GM04503 (cell line): ENCODE measurements at places on chromosomes 6 and 20.

DNA sequence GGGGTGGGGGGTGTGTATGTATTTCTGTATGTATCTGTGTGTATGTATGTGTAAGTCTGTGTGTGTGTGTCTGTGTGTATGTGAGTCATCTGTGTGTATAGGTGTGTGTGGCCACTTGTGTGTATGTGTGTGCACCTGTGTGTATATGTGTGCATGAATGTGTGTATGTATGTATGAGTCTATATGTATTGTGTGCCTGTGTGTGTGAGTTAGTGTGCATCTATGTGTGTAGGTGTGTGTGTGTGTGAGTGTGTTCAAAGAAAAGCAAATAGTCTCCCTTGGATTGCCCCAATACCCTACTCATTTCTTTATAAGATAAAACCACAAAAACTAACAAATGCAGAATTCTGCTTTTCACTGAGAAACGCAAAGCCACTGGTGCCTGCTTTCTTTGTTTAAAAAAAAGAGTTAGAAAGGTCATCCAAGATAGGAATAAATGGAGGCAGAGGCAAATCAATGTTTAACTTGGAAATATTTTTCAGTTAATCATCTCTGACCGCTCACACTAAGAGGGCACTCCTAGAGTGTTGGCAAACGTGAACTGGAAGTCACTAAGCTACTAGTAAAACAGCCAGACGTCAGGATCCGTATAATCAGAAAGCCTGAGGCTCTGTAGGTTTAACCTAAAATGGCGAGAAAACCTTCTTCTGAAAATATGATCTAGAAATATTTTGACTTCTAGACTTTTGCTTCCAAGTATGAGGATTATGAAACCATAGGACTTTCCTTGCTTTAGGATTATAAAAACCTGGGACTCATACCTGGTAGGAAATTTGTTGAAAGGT lies 37.4 kb upstream of the JAG1 start:
- DNase-seq: no peak

DNA sequence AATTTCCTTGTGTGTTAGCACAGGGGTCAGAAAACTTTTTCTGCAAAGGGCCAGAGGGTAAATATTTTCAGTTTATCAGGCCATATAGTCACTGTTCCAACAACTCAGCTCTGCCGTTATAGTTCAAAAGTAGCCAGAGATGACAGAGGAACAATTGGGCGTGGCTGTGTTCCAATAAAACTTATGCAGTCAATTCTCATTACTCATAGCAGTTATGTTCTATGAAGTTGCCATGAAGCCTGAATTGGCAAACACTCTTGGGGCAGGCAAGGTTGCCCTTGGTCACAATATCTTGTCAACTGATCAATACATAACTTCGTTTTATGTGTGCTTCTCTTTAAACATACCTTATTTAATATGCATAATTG lies 304.2 kb downstream of the TFAP2C start:
- no peak for DNase-seq

DNA sequence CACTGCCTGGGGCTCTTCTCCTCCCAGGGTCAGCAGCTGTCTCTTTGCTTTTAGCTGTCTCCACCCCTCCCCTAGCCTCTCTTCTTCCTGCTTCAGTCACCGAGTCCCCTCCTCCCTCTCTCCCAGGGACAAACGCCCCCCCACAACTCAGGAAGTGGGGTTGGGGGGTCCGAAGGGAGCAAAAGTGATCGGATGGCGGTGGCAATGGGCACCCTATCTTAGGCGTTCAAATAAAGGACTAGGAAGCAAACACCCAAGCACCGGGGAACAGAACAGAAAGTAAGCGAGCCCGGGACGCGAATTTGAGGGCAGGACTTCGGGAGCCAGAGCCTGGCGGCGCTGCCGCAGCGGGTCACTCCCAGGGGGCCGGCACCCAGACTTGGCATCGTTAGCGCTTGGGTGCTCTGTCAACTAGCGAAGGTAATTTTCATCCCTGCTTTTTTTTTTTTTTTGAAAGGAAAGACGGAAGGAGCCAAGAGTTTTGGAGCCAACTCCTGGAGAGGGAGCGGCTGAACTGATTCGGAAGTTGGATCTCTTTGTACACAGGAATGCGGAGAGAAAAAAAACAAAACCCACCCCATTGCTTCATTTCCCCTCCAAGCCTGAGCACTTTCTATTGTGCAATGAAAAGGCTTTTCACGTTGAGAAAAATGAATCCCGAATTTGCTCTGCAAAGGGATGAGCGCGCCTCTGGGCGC lies 815 bp upstream of the ITPR3 start:
- peak; percentile 39 for DNase-seq

DNA sequence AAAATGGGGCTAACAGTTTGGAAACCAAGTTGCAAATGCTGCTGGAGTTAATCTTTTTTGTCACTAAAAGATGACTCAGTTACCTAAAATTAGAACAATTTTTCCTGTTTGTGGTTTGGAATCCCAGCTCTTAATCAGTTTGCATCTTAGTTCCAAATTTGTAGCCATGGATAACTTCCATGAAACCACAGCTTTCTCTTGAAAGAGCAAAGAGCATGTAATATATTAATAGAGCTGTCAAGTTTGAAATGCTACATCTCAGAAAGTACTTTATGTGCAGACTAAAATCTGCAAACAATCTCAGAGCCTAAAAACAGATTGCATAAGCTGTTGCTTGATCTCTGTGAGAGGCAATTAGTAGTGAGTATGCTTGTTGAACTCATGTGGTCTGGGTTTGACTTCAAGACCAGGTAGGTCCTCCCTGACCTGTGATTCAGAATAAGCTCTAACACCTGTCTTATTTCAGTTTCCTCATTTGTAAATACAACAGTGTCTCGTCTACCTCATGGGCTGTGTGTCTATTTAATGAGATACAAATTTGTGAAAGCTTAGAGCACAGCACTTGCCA lies 23.5 kb downstream of the DHX35 start:
- DNase-seq: peak; percentile 94

DNA sequence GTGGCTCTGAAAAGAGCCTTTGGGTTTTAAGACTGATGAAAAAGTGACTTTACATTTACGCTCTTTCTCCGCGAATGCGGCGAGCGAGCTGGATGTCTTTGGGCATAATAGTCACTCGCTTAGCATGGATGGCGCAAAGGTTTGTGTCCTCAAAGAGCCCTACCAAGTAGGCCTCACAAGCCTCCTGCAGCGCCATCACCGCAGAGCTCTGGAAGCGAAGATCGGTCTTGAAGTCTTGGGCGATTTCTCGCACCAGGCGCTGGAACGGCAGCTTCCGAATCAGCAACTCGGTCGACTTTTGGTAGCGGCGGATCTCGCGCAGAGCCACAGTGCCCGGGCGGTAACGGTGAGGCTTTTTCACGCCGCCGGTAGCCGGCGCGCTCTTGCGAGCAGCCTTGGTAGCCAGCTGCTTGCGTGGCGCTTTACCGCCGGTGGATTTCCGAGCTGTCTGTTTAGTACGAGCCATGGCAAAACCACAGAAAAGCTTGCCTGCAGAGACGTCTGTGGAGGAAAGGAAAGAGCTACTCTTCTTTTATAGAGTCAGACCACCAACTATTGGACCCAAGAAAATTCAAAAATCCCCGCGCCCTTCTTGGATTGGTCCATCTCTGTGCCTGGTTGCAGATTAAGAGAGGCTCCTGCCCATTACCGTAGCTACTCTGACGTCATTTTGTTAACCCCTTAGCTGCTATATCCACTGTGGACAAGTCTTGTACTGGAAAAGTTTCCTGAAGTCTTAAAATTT lies 55.5 kb upstream of the HFE start:
- peak; percentile 78 for DNase-seq

GRCh38 chr6:110813338-110814101 lies 1.7 kb downstream of the CDK19 start:
- DNase-seq: no peak

DNA sequence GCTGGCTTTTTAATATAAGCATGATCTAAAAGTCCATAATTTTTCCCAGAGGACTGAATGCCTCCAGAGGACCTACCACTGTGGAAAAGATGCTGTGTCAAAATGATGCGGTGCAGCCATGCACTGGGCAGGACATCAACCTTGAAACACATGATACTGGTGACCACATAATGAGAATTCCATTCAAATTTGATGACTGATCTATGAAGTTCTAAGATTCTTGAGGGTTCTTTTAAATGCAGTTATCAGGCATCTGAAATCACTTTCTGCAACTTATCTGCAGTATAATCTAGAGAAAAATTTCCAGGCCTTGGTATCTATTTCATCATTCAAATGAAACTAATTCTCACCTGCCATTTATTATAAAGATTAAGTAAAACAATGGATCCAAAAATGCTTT lies 15.0 kb upstream of the MARCKS start:
- DNase-seq: no peak

DNA sequence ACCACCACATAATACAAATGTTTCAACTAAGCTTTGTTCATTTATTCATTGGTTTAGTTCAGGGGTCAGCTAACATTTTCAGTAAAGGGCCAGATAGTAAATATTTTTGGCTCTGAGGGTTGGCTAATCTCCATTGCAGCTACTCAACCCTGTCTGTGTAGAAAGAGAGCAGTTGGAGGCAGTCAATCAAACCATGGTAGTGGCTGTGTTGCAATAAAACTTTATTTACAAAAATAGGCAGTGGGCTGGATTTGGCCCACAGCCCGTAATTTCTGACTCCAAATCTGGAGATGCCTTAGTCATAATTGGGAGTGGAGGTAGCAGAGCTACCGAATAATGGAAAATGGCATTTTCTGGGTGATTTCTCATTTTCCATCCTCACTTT lies 242.5 kb upstream of the ZFP64 start:
- no peak for DNase-seq
